ENCODE measurements at places on chromosomes 7 and 10.

GRCh38 chr7:17523813-17524739 is 225.6 kb downstream of the AHR start:
- no peak overlapping the region for H3K27ac ChIP-seq
- H3K4me1 ChIP-seq: no peaks in the 10 kb centered on the region
- DNase-seq: peak; percentile 74
- no peak overlapping the region for H3K4me3 ChIP-seq
- no peaks in the 10 kb centered on the region for H3K27me3 ChIP-seq
- no peaks in the 10 kb centered on the region for H3K36me3 ChIP-seq

GRCh38 chr7:12401538-12402364 is 1.9 kb downstream of the VWDE start:
- no peak overlapping the region for H3K4me3 ChIP-seq
- H3K27ac ChIP-seq: no peak overlapping the region
- no peak for DNase-seq
- no peaks in the 10 kb centered on the region for H3K27me3 ChIP-seq
- no peaks in the 10 kb centered on the region for H3K36me3 ChIP-seq

DNA sequence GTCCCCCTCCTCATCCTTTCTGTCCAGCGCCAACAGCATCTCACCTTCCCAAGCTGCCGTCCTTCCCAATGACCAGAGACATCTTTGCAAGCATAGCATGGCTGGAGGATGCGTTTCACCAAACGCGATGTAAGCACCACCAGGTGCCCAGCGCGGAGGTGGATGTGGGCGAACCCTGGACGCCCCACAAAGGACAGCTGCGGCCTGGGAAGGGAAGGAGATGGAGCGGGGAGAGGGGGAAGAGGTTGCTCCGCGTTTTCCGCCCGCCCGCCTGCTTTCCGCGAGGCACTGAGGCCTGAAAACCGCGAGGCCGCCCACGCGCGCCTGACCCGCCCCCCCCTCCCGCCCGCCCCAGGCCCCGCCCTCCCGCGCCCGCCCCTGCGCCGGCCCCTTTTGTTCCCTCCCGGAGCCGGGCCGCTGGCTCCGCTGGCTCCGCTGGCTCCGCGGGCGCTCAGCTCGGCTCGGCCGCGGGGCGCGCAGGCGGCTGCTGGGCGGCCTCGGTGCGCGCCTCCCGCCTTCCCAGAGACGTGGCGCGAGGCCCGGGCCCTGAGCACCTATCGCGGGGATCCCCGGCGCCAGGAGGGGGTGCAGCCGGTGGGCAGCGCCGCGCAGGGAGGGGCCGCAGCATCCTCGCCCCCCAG is at the start of gene CLIP2:
Gene CLIP2 (plus strand): TSS at position 390 of the 641 bp plus-strand sequence. CDS start 28,140 bp downstream, outside the sequence.
- peaks cover 15% of the 10 kb centered on the region for H3K27me3 ChIP-seq
- H3K27ac ChIP-seq: no peak within 1 kb of the TSS
- peak within 1 kb of the TSS; percentile 83 for H3K4me3 ChIP-seq

DNA sequence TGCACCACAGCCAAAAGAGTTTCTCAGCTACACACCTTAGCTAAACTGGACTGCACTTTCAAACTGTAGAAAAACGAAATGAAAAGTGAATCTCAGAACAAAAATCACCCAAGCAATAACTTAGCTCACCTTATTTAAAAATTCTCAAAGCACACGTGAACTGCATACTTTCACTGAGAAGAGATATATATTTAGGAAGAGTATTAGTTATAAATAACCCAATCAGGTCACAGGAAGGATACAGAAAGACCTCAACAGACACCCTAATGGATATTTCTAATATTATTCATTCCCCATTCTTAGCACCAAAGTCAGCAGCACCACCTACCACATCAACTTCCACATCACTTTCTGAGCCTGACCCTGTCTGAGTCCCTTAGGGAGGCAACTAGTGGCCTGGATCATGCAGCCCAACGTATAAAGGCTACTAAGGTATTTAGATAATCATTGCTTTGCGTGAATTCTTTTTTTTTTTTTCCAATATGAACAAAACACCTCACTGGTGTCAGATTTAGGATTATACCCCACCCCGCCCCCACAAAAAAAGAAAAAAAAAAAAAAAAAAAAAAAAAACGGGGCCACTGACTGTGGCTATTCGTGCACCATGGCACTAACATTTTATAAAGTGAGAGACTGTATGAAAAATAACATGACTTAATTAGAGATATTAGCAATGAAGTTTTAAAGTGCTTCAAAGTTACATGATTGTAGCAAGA is 2.6 kb downstream of the ABI1 start:
- no peaks in the 10 kb centered on the region for H3K4me1 ChIP-seq
- no peak overlapping the region for H3K27ac ChIP-seq
- DNase-seq: no peak

- no peak overlapping the region for H3K4me3 ChIP-seq
- H3K4me1 ChIP-seq: no peaks in the 10 kb centered on the region
- no peak overlapping the region for H3K27ac ChIP-seq
- no peaks in the 10 kb centered on the region for H3K36me3 ChIP-seq
These were observed 254.0 kb upstream of the PPP2R2D start for GRCh38 chr10:131646551-131647525.

- H3K36me3 ChIP-seq: no peaks in the 10 kb centered on the region
- H3K4me1 ChIP-seq: peaks cover 7% of the 10 kb centered on the region
- H3K4me3 ChIP-seq: no peak overlapping the region
These were observed 20.3 kb upstream of the TIAL1 start for GRCh38 chr10:119616882-119617570.

Data from trophoblast cell (in vitro differentiated cells and primary cell).